ENCODE measurements at places on chromosomes 12 and 14.

DNA sequence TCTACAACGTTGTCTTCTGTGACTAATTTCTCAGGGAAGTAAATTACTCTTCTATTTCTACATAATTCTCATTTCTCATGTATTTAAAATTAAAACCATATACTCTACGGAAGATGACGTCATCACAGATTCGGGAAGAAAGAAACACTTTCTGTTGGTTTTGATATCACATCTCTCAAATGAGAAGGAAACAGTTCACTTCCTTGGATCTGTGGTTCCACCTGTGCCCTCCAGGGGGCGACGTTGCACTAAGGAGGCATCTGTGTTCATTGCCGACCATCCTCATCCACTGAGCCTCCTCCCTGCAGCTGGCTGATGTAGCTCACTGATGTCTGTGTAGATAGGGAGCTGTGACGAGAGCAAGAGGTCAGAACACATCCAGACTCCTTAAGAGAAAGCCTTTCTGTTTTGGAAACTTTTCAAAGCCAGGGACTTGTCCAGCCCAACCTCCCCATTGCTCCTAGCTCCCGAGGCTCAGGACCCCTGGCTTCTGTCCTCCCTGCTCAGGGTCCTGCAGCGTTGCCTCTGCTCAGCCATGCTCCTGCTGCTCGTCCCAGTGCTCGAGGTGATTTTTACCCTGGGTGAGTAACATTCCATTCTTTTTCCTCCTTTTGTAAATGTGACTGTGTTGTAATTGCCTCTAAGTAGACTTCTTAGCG lies 172.7 kb upstream of the OR4E1 start:
- DNase-seq: no peak

DNA sequence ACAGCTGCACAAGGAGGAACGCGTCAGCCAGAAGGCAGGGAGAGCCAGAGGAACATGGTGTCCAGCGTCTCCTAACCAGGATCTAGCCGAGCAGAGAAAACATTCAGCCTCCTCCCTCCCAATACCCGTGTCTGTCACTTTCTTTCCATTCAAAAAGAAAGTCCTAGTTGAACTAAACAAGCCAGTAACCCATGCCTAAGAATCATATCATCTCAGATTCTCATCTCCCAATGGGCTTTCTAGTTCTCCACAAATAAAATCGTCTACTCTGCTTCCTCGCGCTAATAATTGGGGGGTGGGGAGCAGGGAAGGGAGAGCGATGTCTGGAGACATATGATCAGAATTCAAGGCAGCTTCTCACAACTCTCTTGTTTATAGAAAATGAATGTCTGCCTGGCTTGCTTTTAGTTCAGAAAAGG lies 7.4 kb downstream of the NKX2-1 start:
- DNase-seq: no peak

GRCh38 chr12:54740882-54741281 lies 92.7 kb upstream of the DCD start:
- DNase-seq: no peak

DNA sequence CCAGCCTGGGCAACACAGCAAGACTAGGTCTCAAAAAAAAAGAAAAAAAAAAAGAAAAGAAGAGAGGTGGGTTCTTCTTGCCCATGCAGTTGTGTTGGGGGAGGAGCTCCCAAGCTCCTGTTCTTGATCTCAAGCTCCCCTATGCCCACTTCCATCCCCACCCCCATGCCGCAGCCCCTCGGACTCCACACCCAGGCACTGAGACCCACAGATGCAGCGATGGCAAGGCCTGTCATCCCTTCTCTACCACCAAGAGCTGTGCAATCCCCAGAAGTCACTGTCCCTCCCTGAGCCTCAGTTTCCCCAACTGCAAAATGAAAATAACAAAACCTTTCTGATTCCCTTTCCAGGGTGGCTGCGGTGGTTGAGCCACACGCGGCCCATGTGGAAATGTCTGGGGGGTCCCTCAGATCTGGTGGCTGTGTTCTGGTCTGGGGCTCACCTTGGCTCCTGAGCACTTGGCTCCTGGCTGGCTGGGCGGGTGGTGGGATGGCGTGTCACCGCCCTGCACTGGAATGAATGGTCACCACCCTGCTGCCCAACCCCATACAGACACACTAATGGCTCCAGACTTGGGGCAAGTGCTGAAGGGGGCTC lies 22.6 kb upstream of the KIF26A start:
- DNase-seq: no peak

GRCh38 chr14:77083082-77083481 lies 15.0 kb upstream of the CIPC start:
- no peak for DNase-seq

DNA sequence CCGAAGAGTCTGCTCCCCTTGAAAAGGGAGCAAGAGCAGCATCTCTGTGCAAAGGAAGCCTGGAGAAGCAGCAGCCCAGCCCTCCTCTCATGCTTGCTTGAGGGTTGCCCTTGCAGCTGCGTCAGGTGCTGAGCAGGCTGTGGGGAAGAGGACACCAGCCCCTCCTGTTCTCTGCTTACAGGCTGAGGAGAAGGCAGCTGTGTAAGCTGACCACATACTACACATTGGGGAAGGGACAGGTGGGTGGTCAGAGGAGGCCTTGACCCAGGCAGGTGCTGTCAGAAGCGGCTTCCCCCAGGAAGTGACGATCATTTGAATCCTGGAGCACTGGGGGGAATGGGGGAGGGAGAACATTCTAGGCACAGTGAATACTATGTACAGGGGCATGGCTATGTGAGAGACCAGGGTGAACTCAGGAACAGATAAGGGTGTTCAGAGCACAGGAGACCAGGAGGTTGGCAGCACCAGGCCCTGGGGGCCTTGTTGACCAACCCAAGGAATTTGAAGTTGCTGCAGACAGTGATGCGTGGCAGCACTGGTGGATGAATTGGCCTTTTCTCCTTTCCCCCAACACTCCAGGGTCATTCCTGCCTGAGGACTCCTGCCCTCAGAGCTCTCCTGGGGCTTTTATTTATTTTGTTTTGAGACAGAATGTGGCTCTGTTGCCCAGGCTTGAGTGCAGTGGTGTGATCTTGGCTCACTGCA lies 2.7 kb upstream of the KLC1 start:
- no peak for DNase-seq

DNA sequence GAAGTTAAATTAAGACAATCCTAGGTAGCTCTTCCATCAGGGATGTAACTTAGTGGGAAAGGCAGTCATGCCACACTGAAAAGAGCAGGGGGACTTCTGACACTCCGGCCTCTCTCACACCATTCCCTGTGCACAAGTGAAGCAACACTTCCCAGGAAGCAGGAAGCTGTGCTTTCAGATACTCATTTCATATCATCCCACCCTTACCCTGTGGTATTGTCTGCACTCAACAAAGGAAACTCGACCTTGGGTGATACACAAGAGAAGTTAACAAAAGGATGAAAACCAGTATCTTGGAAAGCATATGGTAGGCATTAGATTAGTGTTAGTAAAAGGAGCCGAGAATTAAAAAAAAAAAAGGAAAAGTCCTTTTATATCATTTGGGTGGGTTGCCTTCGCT lies 61.3 kb upstream of the MDM1 start:
- DNase-seq: no peak

- no peak for DNase-seq
Measured at GRCh38 chr14:71783786-71784185, 148.4 kb upstream of the RGS6 start.

DNA sequence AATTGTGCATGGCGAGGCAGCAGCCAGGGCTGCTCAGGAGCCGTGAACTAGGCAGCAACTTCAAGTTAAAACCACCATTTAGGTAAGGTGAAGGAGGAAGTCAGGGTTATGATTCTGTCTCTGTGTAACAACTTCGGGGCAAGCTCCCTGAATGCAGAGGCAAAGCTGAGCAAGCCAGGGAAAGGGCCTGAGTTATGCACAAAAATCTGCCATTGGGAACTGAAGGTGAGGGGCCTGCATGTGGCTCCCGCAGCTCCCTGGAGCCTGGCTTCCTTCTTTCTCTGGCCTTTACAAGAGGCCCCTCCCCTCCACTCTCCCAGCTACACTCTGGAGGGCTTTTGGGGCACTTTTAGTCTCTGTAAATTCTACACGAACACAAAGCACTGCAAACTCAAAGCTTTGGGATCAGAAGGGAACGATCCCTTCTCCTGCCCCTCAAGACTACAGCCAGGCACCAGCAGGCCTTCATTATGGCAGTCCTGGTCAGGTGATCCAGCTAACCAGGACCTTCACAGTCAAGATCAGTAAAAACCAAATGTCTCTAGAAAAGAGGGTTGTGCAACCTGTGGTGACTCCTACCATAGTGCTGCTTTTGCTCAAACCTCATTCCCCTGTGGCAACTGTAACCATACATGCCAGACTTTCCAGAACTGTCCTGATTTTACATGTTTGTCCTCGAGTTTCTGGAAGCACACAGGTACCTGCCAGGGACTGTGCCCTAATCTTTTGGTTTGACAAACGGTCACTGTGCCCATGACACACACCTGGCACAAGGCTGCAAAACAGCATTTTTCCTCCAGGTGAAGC lies 67.2 kb upstream of the PTGR2 start:
- DNase-seq: no peak

DNA sequence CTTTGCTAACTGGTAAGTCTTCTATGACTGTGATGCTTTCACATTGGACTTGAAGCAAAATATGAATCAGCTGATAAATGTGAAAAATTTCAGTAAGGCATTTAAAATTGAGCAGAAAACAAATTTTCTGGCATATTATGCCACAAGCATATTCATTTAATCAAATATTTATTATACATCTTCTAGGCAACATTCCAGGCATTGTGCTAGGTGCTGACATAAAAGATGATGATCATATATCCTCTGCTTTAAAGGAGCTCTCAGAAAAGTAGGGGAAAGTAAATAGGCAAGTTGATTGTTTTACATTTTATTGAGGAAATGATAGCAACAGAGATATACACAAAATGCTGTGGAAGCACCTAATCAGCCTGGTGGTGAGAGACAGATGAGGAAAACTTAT lies 248.9 kb downstream of the SLC16A7 start:
- no peak for DNase-seq

GRCh38 chr12:31589598-31589903 lies 1.4 kb downstream of the DENND5B start:
- DNase-seq: no peak

- no peak for DNase-seq
Measured at GRCh38 chr12:68245180-68246021, 8.0 kb downstream of the IL22 start.

DNA sequence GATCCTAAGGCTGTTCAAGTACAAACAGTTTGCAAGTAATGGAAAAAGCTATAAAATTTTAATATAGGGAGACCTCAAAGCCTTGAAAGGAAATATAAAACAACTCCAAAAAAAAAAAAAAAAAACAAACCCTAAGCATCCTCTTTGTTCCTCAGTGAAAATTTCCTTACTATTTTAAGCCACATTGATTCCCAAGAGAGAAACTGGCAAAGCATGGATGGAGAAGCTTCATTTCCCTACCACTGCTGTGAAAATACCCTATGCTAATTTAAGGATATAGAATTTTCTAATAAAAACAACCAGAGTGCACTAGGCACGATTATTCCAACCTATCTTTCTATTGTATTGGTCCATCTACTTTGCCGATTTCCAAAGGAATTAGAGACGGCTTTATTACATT lies 283.1 kb downstream of the CACNA1C start:
- DNase-seq: no peak

GRCh38 chr12:121170151-121170550 lies 37.5 kb downstream of the P2RX7 start:
- no peak for DNase-seq

DNA sequence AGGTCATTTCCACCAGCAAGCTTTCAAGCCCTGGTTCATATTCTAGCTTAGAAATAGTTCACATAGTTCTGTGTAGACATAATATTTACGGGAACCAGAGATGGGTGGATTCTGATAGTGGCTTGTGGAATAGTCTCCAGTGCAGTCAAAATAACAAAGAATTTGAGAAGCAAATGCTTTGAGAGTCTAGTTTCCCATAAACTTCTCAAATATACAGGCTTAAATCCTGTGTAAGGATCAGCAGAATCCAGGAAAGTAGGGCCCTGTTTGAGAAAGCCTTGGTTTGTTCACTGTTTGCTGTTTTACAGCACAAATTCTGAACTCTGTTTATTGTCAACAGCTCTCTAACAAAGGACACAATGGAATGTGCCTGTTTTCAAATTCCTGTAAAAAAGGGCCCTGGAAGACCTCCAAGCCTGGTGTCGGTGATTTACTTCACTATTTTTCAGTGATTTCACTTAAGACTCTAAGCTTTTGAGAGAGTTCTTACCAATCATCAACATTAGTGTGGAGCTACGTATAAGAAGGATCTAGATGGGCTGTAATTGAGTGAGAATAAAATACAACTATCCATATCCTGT lies 11.4 kb upstream of the FOS start:
- DNase-seq: no peak

DNA sequence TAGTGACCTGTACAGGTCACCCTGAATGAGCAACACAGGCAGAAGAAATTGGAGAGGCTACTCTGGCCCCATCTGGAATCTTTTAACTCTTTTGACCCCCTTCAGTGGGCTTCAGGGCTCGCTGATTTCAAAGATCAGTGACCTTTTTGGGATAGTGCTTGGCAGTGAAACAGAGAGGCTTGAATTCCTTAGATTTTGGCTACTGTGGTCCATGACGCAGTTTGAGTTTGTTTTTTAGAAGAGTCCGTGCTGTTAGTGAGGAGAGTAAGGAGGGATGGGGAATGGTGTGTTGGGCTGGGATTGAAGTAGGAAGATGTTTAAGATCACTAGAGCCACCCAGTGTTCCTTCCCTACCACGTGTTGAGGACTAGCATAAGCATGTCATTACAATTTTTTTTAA lies 16.5 kb downstream of the TMEM30B start:
- no peak for DNase-seq

DNA sequence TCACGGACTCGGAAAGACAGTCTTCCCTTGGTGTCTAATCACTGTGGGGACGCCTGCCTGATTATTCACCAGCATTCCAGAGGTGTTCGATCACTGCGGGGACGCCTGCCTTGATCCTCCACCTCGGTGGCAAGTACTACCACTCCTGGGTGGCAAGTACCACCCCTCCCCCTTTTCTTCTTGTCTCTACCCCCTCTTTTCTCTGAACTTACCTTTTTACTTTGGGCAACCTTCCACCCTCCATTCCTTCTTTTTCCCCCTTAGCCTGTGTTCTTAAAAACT lies 12.0 kb upstream of the LGMN start:
- DNase-seq: no peak

- DNase-seq: no peak
Measured at GRCh38 chr14:94385553-94386057, 2.8 kb downstream of the SERPINA1 start.

GRCh38 chr14:64681796-64682710 lies 22.2 kb upstream of the PLEKHG3 start:
- DNase-seq: no peak

GRCh38 chr12:128661226-128661569 lies 162.6 kb downstream of the SLC15A4 start:
- DNase-seq: no peak

DNA sequence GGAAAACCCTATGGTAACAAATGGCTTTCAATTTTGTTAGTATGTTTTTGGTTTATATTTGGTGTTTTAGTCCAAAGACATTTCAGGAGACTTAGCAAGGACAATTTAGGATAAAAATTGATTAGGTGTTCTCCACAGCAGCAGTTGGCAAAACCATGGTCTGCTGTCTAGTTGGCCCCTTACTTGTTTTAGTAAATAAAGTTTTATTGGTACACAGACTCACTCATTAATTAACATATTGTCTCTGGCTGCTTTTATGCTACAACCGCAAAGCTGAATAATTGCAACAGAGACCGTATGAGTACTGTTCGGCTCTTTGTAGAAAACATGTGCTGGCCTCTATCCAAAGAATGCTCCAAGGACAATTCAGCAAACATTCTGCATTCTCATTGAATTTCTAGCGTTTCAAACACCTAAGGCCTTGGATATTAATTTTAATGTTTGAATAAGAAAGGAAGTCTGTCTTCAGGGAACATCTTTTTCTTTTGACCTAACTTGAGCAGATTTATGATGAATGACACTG lies 77.7 kb downstream of the CCDC92 start:
- DNase-seq: no peak
